ENCODE measurements at places on chromosomes 2 and 18. TPM values are rescaled to one million over a fixed set of nuclear protein-coding genes. Genes with fewer than 3 reads are reported as not detected.

Gene PFN4
- total RNA-seq: 1.00 TPM

Gene TCF23
- not detected for total RNA-seq

Gene INHBB
- 6.1 TPM for total RNA-seq

Gene PCARE
- 1.5 TPM for total RNA-seq

Gene SLC11A1
- total RNA-seq: 1.5 TPM

Gene AQP12B
- not detected for total RNA-seq

Gene GKN2
- not detected for total RNA-seq

Gene RFTN2
- 50.2 TPM for total RNA-seq

Gene MZT2A
- total RNA-seq: 28.8 TPM

Gene TNS1
- 18.7 TPM for total RNA-seq

Gene CD207
- not detected for total RNA-seq

Gene EMILIN2
- total RNA-seq: 4.7 TPM

Gene ANKRD23
- 8.0 TPM for total RNA-seq

Gene STPG4
- total RNA-seq: 1.00 TPM

Measured in cerebellum (tissue), 4 donors.